ENCODE measurements at places on chromosomes 3 and 15.

DNA sequence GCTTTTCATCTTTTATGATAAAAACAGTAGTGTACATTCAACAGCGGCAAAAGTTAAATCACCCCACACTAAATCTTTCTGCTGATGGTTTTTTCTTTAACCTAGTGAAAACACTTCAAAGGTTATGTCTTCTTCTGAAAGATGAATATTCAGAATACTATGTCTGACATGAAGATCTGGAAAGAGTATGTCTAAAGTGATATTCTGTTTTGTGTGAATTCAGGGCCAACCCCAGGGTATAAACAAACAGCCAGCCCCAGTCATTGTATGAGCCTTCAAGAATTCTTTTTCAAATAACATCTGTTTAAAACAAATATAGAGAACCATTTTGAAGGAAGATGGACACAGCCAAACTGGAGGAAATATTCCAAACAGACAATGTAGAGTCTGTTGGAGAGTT is 581.0 kb upstream of the NAALADL2 start:
- DNase-seq = no peak

DNA sequence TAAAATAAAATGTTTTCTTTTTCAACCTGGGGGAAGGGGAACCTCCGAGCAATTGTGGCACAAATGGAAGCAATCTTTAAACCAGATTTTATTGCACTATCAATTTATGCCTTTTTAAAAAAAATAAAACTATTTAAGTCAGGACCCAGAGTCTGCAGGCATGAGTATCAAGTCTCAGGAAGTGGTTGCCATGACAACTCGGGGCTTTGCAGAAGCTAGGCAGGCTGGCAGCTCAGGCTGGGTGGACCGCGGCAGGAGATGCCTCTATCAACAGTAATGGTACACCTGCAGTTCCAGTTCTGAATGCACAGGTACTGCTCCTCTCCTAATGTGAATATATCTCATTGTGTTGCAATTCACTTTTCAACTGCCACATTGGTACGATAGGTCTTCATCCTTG is 447.7 kb downstream of the GABRG3 start:
- no peak for DNase-seq

DNA sequence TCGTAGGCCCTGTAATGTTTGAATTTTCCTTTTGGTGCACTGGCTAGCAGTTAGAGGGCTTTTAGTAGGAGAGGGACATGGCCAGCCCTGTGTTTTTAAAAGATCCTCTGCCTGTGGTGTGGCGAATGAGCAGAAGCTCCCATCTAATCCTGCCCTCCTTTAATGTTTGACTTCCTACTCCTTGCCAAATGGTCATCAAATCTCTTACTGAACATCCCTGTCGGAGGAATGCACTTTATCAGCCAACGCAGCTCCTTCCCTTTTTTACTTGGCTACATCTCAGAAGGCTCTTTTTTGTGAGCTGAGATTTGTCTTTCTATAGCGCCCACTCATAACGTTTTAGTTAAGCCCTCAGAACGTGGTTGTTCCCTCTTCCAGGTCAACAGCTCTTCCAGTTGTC is 44.8 kb downstream of the MAP2K5 start:
- no peak for DNase-seq

GRCh38 chr15:93241696-93242585 is 152.9 kb upstream of the RGMA start:
- no peak for DNase-seq

GRCh38 chr3:162370141-162370540 is 873.5 kb downstream of the OTOL1 start:
- DNase-seq = no peak

GRCh38 chr3:195071916-195072820 is 198.8 kb downstream of the XXYLT1 start:
- no peak for DNase-seq

GRCh38 chr3:60355825-60356224 is 895.4 kb downstream of the FHIT start:
- DNase-seq = no peak

DNA sequence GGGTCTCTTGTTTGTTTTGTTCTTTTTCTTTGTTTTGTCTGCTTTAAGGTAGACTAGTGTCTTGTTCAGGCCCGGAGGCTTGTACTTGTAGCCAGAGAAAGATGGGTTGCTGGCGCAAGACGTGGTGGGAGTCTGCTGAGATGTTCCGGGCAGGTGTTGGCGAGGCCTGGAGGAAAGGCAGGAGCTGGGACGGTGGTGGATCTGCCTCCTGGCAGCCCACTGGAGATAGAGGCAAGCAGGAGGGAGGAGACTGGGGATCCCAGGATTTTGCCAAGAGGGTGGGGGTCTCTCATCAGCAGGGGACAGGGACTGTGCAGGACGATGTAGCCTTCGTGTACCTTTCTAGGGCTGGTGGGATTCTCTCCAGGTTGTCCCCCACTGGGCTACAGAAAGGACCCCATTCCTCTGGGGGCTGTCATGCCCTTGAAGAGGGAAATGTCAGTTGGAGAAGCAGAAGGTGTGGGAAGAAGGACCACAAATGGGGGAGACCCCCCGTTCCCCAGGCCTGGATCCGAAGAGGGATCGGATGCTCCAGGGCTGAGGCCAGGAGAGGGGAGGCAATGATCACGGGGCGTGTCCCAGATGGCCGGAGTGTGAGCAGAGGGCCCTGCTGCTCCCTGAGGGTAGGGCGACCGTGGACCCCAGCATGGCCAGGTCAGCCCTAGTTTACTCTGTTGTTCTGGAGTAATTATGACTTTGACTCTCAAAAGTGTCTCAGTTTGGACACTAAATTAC is 7.0 kb downstream of the CHAC1 start:
- DNase-seq = no peak

DNA sequence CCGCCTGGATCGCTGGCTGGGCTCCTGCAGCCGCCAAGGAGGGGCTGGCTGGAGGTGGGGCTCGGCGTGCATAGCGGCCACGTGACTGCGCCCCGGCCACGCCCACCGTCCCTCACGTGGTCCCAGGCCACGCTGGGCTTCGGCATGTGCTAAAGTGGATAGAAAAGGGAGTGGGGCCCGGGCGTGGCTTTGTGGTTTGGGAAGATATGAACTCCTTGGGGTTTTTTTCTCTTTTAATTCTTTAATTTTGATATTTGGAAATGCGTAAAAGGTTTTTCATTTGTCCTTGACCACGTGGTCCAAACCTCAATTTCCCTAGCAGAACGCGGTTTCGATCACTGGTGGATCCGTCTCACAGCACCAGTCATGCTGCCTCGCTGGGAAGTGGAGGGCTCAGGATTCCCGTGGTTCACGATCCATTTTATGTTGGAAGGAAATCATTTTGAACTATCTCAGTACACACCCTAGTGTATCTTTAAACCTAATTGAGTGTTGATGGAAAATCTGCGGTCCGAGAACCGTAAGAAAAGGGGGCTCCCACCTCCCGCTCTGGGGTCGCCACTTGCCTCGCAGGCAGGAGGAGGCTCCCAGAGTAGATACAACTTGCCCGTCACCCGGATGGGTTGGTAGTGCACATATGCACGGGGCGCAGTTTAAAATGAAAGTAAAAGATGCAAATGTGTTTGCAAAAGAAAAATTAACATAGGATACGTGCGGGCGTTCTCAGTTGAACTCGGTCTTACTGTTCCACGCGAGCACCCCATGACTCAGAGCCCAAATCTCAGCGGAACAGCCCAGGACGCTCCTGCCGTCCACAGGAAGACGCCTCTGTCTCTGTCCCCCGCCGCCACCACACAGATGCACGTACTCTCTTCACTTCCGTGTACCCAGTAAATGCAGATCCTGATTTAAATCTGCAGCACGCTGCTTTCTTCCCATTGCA is 141.9 kb downstream of the PGPEP1L start:
- DNase-seq = peak; percentile 84

- no peak for DNase-seq
Measured at GRCh38 chr3:188390775-188391443, 237.0 kb downstream of the LPP start.

GRCh38 chr3:64916192-64916798 is 228.5 kb upstream of the ADAMTS9 start:
- DNase-seq = no peak

- peak; percentile 25 for DNase-seq
Measured at GRCh38 chr3:138381950-138382715, 33.8 kb downstream of the MRAS start.

- DNase-seq = no peak
Measured at GRCh38 chr3:50483374-50483773, 20.1 kb downstream of the CACNA2D2 start.

DNA sequence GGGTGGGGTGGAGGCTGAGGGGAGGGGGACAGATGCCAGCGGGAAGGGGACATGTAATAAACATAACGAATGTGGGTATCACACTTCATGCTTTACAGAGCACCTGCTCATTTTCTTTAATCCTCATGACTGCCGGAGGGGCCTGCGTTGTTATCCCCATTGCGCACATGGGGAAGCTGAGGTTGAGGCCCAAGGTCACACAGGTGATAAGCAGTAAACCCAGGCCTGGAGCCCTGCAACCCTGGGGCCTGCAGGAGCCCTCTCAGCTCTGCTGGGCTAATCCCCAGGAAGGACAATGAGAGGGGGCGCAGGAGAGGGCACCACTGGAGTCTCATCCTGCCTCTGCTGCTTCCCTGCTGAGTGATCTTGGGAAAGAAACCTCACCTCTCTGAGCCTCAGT is 64.3 kb downstream of the MEGF11 start:
- no peak for DNase-seq

DNA sequence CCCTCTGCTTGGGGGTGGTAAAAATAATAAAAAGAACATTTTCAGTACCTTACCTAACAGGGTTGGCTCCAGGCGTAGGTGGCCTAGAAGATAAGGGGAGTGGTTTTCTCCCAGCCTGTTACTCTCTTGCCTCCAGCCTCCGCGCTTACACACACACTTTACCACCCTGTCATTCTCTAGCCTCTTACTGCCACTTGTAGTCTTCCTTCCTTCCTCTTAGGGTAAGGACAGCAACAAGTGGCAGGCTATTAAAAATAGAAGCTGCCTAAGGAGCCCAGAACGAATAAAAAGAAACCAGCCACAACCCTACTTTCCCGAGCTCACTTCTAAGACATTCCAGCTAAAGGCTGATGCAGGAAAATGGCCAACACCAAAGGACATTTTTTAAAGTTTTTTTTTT is 9.6 kb upstream of the LIPH start:
- DNase-seq = no peak

- no peak for DNase-seq
Measured at GRCh38 chr3:154304936-154305335, 19.4 kb downstream of the DHX36 start.
